ENCODE measurements at places on chromosomes 11 and 22.

DNA sequence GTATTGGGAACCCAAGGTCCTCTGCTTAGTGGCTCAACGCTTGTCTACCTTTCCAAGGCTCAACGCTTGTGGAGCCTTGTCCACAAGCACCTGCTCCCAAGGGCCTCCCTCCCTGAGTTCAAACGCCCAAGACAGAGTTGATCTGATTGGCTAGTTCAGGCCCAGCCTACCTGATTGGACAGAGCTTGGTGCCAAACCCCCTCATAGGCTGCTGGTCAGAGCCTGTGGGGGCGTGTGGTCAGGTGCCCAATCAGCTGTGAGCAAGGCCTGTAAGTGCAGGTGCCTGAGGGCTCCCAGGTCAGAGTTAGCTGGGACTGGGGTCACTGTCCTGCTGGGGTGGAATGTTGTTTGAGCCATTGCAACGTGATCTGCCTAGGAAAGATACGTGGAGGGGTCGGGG is 16.9 kb upstream of the TMPRSS6 start:
- no peak for DNase-seq

DNA sequence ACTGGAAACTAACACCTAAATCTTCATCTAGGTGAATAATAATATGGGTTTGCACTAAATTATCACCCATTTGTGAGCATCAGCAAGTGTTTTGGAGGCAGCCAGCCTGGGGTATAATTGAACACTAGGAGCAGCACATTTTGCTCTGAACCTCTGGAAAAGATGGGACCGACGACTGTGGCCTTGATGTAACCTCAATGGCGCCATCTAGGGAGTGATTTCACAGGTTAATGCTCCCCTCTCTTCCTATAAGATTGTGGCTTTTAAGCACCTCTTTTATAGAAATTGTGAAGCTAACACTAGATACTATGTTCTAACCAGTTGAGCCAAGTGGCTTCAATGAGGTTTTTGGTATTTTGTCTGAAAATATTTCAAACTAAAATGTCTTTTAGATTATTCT is 203.7 kb downstream of the NELL1 start:
- DNase-seq = no peak

DNA sequence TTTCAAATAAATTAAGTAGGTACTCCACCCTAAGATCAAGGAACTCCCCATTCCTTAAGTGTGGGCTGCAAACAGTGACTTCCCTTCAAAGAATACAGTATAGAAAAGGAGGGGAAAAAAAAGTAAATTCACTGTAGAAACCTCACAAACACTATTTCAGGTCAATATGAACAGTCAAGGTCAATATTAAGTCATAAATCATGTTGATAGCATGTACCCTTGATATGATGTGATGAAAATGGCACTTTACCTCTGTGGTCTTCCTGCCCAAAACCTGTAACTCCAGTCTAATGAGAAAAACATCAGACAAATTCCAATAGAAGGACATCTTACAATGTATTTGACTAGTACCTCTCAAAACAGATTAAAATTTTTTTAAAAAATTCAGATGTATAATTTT is 8.2 kb downstream of the CKAP5 start:
- DNase-seq = no peak

DNA sequence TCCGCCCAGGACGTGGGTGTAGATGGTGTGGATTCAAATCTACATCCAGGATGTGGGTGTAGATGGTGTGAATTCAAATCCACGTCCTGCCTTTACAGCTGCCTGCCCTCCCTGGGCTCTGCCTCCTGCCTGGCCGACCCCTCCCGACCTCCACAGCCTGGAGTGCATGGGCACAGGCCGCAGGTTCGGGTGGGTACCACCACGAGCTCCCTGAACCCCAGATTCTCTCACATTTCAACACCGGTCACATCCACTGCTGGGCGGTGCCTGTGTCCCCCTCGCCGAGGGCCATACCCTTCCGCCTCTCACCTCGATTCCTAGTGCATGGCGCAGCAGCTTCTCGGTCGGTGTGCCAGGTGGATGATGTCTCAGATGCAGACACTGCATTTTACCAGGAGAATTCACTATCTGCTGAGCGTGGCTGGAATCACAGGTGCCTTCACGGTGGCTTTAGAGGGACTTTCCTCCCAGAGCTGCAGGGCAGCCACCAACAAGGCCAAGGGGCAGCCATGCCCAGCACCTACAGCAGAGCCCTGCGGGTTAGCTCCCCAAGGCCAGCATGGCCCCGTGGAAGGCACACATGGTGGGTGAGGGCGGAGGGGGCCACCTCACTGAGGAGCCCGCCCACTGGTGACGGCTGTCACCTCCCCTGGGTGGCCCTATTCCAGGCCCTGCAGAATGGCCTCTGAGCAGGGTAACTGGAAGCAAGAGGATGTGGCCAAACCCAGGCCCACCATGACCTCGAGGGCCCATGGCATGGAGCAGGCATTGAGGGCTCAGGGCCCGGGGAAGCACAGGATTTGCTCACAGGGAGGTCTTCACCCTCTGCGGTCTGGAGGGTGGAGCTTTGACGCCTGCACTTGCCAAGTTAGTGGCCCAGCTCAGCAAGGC is 638.5 kb downstream of the TBC1D22A start:
- no peak for DNase-seq

DNA sequence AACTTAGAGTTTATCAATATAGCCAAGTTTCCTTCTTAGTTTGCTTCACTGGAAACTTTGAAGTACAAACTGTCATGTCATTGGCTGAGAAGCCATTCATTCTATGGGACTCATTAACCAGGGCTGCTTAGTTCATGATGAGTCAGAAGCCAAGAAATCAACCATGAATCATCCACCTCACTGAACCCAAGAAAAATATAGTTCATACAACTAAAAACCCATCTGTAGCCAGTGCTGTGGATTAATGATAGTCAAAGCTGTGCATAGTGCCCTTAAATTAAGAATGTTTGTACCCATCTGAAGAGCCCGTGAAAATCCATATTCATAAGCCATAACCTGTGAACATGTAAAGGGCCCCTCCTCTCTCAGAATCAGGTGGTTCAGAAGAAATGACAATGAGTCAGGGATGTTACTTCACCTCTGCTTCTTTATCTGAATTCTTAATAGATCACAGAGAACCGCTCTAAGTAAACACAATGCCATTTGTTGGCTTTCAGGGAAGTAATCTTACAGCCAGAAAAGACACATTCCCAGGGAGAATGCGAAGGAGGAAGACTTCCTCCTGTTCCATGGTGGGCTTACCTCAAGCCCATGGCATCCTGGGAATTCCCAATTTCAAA is 25.4 kb downstream of the MMP20 start:
- peak; percentile 61 for DNase-seq

DNA sequence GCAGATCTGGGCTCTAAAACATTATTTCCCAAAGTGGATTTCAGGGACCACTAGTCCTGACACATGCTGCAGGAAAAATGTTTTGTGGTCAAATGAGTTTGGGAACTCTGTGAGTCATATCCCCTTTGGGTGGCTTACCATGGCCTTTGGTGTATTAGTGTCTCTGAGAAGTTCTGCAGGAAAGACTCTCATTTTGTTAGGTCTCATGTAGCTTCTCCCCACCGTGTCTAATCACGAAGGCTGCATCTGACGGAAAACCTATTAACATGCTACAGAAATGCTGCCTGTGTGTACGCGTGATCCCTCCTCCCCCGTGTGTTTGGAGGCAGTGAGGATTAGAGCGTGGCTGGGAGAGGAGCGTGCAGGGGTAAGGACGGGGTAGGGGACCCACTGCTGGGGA is 191.7 kb downstream of the ST3GAL4 start:
- DNase-seq = peak; percentile 92

DNA sequence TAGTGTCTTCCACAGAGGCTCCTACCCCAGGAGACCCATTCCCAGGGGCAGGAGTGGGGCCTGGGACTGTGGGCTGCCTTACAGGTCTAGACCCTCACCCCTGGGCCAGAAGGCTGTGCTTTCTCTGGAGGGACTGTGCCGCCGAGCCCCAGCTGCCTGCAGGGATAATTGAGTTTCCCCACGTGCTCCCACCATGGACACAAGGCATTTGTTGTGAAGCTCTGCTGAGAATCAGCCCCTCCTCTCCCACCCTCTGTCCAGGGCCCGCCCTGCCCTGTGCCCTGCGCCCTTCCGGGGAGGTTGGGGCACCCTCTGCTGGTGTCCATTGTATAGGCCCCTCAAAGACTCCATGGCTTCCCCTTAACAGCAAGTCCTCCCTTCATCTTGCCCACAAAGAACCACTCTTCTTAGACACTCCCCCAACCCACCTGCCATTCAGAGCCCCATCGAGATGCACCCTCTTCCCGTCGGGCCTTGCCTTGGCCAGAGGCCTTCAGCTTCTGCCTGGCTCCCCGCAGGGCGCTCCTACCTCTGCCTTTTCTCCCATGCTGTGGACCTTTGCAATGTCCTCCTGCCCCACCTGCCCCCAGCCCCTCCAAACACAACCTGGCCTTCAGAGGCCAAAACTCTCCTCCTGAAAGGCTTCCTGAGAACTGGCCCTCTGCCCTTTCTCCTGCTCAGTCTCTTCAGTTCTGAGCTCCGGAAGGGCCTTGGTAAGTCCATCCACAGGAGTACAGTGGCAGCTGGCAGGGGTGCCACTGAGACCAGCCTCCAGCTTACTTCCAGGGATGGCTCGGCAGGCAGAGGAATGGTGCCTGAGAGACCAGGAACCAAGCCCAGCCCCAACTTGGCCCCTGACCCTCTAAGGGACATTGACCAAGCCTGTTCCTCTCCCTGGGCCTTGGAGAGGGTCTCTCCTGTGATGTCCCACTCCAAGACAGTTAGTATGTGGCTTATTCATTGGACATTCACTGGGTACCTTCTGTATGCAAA is 22.4 kb downstream of the DUSP8 start:
- no peak for DNase-seq

GRCh38 chr11:33640730-33641371 is 59.8 kb downstream of the C11orf91 start:
- DNase-seq = no peak

GRCh38 chr11:8229299-8230177 is 34.1 kb downstream of the LMO1 start:
- no peak for DNase-seq

- DNase-seq = peak; percentile 45
These were observed 23.8 kb downstream of the CAPRIN1 start for GRCh38 chr11:34075178-34075820.

DNA sequence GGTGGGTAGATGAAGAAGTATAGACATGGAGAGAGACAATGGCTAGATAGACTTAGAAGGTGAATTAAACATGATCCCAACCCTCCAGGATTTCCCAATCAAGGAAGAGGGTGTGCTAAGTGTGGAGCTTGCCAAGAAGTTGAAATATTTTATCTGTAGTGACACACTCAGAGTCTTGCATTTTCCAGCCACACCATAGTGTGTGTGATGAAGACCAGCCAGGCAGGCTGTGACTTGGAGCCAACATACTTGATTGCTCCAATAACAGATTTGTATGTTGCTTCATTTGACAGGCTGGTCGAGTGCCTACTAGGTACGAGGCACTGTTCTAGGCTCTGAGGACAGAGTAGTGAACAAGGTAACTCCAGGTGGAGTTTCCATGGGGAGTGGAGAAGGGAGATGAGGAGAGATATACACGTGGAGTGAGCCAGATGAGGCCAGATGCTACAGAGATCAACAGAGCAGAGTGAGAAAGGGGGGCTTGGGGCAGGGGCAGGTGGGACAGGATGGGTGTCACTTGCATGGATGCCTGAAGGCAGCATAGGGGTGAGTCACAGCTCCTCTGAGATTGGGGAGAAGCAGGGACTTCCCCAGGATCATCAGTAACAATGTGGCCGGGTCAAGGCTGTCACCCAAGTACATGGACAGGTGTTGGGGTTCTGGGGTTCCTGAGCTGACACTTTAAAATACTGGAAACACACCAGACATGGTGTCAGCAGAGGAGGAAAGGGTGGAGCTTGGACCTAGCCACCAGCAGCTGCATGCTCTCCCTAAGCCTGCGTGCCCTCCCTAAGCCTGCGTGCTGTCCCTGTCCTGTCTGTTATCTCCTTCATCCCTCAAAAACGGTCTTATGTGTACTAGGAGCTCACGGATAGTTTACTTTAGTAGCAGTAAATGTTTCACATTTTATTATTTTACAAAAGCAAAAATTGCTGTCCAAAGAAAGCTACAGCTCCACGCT is 23.6 kb downstream of the PDGFB start:
- peak; percentile 21 for DNase-seq

- DNase-seq = no peak
These were observed 2.8 kb upstream of the NDUFS8 start for GRCh38 chr11:68027667-68028066.

- DNase-seq = no peak
These were observed 23.8 kb downstream of the AMPD3 start for GRCh38 chr11:10478574-10479550.

DNA sequence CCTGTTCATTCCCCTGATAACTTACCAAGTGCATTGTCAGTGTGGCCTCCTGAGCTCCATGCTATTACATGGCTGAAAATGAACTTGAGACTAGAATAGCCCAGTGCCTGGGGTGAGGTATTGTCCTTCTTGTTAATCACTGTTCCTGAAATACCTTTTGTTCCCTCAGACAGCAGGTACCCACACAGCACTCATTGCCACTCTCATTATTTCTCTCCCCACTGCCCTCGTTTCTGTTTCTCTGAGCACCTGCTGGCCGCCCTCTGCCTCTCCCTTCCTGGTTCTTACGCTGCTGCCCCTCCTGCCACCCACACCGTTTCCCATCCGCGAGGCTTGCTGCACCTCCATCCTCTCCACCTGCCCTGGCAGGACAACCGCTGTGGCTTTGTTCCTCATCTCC is 36.9 kb upstream of the RAB1B start:
- no peak for DNase-seq

- DNase-seq = no peak
These were observed 52.8 kb downstream of the LRRC32 start for GRCh38 chr11:76617553-76618265.

- no peak for DNase-seq
These were observed 61.3 kb downstream of the IGLL5 start for GRCh38 chr22:22948651-22949571.

DNA sequence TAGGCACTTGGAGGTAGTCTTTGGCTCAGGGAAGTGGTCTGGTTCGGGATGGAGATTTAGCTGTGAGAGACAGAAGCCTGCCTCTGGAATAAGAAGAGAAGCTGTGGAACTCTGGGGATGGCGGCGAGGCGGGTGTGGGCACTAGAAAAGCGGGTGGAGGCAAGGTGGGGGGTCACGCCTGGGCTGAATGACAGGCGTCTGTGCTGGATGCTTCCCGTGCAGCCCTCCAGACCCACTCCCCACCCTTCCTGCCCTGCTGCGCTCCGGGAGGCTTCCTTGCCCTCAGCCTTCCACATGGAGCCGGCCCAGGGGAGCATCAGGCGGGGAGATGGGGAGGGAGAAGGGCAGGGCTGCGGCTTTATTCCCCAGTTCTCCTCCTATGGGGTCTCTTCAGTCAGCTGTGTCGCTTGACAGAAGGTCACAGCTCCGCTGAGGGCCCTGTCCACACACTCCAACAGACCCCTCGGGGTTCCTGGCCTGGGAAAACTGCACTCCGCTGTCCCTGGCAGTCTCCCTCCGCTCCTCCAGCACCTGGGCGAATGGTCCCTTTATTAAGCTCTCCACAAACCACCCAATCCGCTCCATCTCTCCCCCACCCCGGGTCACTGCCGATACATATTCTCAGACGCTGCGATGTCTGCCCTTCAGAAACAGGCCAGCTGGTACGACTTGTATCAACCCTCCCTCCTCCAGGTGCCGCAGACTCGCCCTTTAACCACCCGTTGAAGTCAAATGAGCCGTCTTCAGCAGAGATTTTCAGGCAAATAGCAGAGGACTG is 6.2 kb downstream of the DNAJB13 start:
- DNase-seq = no peak
